NCI-H2081 (cell line): ENCODE measurements at places on chromosomes 16 and 17.

DNA sequence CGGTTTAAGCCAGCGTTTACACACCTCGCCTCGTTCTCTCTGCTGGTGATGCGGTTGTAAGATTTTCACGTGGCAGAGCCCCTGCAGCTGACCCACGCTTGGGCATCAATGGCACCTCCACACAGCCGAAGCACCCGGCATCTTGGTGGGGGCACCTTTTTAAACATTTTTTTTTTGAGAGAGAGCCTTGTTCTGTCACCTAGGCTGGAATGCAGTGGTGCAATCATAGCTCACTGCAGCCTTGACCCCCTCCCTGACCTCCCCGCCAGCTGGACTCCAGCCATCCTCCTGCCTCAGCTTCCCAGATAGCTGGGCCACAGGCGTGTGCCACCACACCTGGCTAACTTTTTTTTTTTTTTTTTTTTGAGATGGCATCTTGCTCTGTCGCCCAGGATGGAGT is 4.9 kb downstream of the WDR90 start:
- no peak for DNase-seq

DNA sequence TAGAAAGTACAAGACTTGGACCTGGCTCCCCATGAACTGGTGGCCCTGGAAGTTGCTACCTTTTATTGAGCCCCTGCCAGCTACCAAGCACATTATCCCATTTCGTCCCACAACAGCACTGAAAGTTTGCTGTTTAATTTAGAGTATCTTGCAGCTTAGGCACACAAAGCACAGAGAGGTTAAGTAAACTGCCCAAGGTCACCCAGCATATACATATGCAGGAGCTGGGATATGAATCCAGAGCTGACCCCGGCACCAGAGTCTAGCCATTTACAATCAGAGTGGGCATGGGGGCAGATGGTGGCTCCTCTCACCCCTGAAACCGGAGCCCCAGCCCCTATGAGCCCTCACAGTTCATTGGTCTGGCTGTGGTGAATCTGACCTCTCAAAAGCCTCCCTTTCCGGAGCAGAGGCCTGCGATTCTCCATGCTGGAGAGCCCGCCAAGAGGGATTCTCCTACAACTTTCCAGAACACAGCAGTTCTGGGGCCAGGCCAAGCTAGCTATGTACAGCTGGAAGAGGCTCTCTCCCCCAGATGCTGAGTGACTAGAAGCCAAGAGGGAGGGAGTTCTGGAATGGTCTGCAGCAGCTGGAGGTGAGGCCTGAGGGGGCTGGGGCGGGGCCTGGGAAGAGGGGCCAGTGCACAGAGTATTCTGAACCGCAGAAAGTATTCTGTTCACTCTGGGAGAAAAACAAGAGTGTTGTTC is 58.3 kb downstream of the SREBF1 start:
- DNase-seq = no peak

DNA sequence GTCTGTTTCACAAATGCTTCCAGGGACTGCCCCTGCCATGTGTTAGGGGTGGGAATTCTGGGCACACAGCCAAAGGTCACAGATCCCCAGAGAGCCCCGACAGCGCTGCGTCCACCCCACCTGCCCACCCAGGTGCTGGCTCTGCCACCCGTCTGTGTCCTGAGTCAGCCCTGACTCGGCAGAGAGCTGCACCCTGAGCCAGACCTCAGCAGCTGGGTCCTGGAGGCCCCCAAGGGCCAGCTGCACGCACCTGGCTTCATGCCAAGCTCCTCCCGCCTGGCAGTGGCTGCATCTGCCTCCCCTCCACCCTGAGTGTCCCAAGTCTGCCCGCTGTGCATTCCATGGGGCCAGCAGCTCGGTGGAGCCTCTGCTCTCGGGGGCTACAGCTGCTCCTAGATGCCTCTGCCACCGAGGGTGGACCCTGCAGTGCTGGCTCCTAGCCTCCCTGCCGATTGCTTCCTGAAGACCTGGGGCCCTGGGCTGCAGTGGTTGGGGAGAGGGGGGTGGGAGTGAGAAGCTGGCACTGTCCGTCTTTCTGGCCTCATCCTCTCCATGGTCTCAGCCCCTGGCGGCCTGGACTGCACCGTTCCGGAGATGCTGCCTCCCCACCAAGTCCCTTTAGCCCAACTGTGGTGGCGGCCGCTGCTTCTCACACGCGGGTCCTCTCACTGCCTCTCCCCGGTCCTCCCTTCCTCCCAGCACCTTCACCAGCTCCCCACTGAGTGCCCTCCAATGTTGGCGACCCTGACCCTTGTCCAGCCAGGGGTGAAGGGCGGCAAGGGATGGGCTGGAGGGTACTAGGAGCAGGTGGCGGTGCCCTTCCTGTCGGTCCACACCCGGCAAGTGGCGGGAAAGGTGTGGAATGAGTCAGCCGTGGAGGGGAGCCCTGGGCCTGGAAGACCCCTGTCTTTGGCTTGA is 3.0 kb downstream of the SECTM1 start:
- peak; percentile 95 for DNase-seq

DNA sequence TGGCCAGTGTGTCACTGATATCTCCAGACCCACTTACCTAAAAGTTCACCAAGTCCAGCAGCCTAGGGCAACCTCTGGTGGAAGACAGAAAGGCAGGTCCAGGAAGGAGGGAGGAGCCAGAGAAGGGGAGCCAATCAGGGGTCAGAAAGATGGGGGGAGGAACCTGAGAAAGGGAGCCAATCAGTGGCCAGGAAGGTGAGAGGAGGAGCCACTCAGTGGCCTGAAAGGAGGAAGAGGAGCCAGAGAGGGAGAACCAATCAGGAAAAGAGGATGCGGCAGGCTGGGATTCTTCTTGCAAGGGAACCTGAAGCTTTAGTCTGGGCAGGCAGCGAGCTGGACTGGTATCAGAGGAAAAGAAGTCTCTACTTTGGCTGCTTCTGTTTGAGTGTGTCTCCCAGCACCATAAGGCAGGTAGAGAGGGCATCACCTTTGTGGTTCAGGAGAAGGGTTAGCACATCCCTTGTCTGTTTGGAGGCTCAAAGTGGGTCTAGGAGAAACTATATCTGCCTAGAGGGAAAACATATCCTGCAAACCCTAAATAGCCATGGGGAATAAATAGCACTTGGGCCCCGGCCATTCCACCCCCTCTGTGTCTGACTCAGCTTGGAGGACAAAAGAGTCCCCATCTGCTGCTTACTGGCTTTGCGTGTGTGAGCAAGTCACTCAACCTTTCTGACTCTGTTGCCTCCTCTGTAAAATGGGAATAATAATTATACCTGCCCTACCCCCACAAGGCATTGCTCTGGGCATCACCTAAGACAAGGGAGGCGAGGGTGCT is 43.4 kb upstream of the CRHR1 start:
- DNase-seq = peak; percentile 39

- no peak for DNase-seq
These were observed 749 bp downstream of the GRIN2A start for GRCh38 chr16:10181196-10182162.

- DNase-seq = no peak
These were observed 1.9 kb upstream of the ERBB2 start for GRCh38 chr17:39697961-39698360.

DNA sequence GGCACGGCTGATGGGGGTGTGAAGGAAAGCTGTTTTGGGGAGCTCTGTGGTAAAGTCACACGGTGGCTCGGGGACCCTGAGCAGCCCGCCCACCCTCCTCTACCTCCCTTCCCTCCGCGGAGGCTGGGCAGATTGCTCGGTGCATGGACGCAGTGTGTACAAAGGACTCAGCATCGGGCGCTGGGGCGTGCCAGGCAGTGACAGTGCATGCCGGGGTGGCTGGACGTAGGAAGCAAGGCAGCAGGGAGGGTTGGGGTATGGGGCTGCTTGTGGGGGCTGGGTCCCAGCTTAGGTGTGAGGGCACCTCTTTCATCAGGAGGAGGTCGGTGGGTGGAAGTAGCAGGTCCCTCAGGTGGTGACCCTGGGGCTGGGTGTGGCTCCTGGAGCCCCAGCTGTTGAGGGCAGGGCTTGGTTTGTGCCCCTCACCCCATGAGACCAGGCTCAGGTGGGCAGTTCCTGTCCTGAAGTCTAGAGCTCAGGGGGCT is 159.9 kb upstream of the GSE1 start:
- DNase-seq = no peak

GRCh38 chr16:1565083-1565805 is 31.8 kb downstream of the TMEM204 start:
- no peak for DNase-seq

GRCh38 chr16:30786936-30787612 is at the start of gene ZNF629:
TSS of gene ZNF629 (minus strand) at chr16:30787205. CDS start at chr16:30784482, 2,723 bp downstream.
- peak; percentile 32 for DNase-seq

GRCh38 chr16:11229432-11229831 is 26.6 kb downstream of the SOCS1 start:
- no peak for DNase-seq

- DNase-seq = no peak
These were observed 435 bp downstream of the RPRML start for GRCh38 chr17:46978489-46979146.

DNA sequence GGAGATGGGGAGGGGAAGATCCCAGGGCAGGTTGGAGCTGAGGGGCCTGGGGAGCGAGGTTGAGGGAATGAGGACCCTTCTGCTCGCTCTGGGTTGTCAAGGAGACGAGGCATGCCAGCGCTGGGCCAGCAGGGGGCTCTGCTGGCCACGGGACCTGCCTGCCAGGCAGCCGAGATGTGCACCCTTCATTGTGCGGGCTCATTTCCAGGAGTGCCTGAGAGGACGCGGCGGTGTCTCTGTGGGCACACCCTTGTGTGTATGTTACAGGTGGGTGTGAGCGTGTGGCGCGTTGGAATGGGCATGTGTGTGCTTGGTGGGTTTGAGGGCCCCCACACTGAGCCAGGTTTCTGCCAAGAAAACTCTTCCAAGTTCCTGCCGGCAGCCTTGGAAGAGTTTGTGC is 15.9 kb downstream of the ARHGAP23 start:
- DNase-seq = peak; percentile 69

GRCh38 chr17:59766491-59766890 is 59.0 kb downstream of the VMP1 start:
- no peak for DNase-seq

GRCh38 chr16:50289950-50290764 is 23.8 kb downstream of the ADCY7 start:
- DNase-seq = no peak

- DNase-seq = no peak
These were observed 18.6 kb downstream of the C1QTNF1 start for GRCh38 chr17:79042421-79043190.

- DNase-seq = no peak
These were observed 53.8 kb downstream of the CEP112 start for GRCh38 chr17:66138120-66138519.

DNA sequence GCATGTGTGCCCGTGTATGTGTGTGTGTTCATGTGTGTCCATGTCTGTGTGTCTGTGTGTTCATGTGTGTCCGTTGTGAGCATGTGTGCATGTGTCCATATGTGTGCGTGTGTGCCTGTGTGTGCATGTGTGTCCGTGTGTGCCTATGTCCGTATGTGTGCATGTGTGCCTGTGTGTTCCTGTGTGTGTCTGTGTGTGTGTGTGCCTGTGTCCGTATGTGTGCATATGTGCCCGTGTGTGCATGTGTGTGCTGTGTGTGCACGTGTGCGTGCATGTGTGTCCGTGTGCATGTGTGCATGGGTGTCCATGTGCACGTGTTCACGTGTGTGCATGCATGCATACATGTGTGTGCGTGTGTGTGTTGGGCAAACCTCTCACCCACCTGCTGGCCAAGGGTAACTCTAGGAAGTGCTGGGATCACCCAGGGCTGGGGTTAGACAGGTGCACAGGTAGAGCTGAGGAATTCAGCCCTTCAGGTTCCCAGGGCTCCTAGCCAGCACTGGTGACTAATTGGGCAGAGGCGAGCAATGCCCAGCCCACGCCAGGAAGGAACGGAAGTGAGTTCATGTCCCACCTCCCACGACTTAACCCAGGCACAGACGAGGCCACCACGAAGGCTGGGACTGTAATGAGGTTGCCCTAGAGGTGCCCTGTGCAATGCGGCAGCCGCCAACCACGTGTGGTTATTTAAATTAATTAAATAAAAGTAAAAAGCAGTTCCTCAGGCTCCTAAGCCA is 8.2 kb upstream of the CSNK1D start:
- no peak for DNase-seq

- no peak for DNase-seq
These were observed 72.7 kb downstream of the ABCC1 start for GRCh38 chr16:16021988-16022682.
